ENCODE measurements at places on chromosomes 12 and 14.

GRCh38 chr14:51535443-51536044, 116.2 kb upstream of the FRMD6 start:
- DNase-seq, result no peak

GRCh38 chr12:26734510-26735248, 98.3 kb downstream of the ITPR2 start:
- no peak for DNase-seq

DNA sequence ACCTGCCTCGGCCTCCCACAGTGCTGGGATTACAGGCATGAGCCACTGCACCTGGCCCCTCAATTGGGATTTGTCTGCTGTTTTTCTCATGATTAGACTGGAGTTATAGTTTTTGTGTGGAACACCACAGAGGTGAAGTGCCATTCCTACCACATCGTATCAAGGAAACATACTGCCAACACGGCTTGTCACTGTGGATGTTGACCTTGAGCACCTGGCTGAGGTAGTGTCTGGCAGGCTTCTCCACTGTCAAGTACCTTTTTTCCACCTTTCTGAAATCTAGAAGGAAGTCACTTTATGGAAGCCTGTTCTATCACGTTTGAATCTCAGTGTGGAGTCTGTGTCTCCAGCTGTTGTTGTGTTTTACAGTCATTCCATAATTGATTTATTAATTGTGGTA, 21.4 kb upstream of the SEL1L start:
- DNase-seq, result no peak

DNA sequence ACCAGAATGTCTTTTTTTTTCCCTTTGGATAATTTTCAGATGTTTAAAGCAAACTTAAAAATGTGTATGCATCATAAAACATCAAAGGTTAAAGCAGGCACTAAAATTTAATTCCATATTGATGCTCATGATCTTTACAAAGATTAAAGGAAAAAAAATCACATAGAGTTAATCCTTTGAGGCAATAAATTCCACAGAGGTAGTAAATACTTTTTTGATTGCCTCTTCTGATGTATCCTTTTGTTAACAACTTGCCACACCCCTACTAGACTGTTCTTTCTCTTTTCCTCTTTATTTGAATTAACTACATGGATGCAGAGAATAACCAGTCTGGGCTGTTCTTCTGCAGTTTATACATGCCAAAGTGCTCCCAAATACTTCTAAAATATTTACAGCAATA, 45.2 kb upstream of the KCNJ8 start:
- DNase-seq, result no peak

DNA sequence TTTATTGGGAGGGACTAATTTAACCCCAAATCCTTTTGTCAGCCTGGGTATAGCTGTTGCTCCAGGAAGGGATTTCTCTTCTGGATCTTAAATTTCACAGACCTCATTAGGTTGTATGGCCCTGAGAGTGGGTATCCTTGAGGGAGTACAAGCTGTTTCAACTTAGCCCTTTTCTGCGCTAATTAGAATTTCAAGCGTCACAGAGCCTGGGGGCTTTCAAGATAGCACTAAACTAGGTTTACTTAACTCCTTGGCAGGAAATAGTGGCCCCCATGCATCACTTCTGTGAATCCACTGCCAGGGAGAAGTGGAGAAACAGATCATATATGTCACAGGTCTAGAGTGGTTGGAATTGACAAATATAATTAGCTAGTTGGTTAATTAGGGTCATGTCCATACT, 5.9 kb upstream of the PDE1B start:
- DNase-seq, result no peak

- DNase-seq, result no peak
Observed at GRCh38 chr12:65868878-65869277, 44.6 kb downstream of the HMGA2 start.

GRCh38 chr12:95102916-95103671, 29.7 kb upstream of the NR2C1 start:
- DNase-seq, result peak; percentile 94

DNA sequence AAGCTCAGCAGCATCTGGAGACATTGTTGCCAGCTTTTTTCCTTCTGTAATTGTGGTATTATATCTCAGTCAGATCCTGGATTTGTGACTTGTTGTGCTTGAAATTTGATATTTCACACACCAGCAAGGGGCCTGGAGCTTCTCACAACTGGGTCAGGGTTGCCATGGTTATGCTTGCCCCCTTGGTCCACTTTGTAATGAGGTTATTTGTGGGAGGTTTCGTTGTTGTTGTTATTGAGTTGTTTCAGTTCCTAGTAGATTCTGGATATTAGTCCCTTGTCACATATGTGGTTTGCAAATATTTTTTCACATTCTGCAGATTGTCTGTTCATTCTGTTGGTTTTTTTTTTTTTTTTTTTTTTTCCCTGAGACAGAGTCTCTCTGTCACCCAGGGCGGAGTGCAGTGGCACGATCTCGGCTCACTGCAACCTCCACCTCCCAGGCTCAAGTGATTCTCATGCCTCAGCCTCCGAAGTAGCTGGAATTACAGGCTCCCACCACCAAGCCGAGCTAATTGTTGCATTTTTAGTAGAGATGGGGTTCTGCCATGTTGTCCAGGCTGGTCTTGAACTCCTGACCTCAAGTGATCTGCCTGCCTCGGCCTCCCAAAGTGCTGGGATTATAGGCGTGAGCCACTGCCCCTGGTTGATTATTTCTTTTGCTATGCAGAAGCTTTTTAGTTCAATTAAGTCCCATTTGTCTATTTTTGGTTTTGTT, 80.6 kb upstream of the ETV6 start:
- DNase-seq, result no peak

DNA sequence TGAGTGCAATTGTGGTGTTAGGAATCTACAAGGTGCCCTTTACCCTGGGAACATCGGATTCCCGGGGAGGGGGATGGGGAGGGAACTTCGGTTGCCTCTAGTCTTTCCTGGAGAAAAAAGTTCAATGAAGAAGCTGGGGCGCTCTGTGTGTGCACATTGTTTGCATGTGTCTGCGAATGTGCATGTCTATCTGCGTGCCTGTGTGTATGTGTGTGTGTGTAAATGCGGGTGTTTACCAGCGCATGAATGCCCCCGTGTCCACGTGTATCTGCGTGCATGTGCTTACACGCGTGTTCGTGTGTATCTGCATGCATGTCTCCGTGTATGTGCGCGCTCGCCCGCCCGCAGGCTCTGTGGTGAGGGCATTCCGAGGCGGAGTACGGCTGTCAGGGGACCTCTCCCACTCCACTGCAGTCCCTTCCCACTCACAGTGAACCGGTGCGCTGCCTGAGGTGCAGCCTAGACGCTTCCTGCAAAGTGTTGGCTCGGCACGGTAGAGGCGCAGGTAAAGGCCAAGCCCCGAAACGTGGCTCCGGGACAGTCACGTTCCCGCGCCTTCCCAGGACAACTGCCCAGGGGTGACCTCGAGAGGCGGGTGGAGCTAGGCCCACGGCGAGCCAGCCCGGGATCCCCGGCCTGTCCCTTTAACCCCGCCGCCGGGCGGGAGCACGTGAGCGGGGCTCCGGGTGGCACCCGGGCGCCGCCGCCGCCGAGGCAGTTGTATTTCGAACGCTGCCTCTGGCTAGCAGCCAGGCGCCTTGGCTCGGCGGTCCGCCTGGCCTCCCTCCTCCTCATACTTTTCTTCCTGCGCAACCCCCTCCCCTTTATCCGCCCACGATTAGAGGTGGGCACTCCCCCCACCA, 539 bp upstream of the HMGA2 start:
- peak; percentile 91 for DNase-seq

DNA sequence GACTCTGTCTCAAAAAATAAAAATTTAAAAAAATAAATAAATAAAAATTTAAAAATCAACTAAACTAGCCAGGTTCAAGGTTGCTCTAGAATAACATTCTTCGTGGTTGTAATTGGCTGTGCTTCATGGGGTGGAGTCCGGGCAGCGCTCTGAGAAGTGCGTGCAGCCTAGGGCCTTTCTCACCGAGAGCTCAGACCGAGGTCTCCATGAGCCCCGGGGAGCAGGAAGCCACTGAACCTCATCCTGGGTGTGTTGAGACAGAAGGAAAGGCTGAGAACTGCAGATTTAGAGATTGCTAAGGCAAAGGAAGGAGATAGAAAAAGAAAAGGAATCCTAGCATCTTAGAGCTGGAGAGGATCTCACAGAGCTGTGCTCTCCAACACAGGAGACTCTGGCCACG, 14.7 kb downstream of the P2RX4 start:
- no peak for DNase-seq

- DNase-seq, result no peak
Observed at GRCh38 chr14:76863724-76864407, 37.7 kb downstream of the LRRC74A start.

GRCh38 chr12:80979251-80979650, 41.5 kb upstream of the LIN7A start:
- DNase-seq, result no peak

DNA sequence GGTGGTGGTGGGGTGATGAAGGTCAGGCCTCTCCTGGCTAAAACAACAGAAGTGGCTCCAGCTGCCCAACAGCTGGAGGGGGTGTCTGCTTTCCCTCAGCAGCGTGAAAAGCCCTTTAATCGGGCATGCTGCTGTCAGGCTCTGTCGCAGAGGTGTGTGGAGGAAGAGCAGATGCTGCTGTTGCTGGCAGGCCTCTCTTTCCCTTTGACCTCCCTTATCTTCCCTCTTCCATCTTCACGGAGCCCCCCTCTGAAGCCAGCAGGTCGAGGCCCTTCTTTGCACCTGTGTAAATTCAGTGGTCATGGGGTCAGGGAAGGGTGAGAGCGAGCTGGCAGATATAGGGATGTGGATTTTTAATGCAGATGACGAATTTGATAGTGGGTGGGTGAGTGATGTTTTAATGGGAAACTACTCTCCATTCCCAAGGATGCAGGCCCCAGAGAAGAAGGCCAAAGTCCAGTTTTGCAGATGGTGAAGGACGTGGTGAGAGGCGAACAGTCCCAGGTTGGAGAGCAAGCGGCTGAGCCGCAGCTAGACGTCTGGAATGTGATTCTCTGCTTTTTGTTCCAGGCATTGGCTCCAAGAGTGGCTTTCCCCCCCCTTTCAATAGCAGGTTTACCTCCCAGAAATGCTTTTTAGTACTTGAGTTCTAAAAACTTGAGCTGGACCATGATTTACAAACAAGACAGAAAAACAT, 64.0 kb downstream of the SMOC1 start:
- DNase-seq, result no peak

GRCh38 chr12:46164186-46164761, 104.6 kb downstream of the SLC38A1 start:
- no peak for DNase-seq

GRCh38 chr14:99576761-99577705, 27.0 kb downstream of the CCDC85C start:
- no peak for DNase-seq

DNA sequence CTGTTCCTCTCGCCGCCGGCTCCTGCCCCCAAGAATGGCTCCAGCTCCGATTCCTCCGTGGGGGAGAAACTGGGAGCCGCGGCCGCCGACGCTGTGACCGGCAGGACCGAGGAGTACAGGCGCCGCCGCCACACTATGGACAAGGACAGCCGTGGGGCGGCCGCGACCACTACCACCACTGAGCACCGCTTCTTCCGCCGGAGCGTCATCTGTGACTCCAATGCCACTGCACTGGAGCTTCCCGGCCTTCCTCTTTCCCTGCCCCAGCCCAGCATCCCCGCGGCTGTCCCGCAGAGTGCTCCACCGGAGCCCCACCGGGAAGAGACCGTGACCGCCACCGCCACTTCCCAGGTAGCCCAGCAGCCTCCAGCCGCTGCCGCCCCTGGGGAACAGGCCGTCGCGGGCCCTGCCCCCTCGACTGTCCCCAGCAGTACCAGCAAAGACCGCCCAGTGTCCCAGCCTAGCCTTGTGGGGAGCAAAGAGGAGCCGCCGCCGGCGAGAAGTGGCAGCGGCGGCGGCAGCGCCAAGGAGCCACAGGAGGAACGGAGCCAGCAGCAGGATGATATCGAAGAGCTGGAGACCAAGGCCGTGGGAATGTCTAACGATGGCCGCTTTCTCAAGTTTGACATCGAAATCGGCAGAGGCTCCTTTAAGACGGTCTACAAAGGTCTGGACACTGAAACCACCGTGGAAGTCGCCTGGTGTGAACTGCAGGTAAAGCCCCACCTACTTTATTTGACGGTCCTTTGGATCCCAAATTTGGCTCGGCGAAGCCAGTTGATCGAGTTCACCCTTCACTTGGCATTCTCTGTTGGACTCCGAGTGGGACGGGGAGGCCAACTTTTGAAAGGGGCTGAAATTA, 1.5 kb downstream of the WNK1 start:
- peak; percentile 45 for DNase-seq

DNA sequence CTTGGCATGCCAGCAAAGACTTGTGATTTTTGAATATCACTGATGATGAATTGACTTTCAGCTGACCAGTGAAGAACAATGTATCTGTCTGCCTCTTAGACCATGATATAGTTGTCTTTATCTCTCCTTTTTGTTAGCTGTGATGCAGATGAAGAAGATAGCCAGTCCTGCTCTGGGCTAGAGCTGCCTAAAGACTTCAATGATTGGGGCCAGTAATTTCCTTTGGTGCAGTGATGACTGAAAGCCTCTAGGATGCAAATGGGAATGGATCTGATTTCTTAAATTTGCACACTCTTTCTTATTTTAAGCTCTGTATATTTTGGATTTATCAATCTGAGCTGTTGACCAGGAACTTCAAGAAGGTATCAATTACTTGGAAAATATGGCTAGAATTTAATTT, at the start of gene TAS2R9:
TSS of gene TAS2R9 (minus strand) at position 101 of the 400 bp plus-strand sequence. CDS start at position 8, 93 bp downstream.
- no peak for DNase-seq

- peak; percentile 44 for DNase-seq
Observed at GRCh38 chr12:116538076-116538591, 21.0 kb upstream of the MAP1LC3B2 start.

DNA sequence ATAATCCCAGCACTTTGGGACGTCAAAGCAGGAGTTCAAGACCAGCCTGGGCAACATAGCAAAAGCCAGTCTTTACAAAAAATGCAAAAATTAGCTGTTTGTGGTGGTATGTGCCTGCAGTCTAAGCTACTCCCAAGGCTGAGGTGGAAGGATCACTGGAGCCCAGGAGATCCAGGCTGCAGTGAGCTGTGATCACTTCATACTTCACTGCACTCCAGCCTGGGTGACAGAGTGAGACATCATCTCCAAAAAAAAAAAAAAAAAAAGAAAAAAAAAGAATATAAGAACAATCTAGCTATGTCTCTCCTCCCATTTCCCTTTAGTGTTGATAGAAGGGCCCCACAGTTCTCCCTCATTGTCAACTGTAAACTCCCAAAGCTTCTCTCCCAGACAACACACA, 3.5 kb upstream of the BCAT1 start:
- no peak for DNase-seq

GRCh38 chr14:71651228-71651627, 281.0 kb upstream of the RGS6 start:
- DNase-seq, result no peak

DNA sequence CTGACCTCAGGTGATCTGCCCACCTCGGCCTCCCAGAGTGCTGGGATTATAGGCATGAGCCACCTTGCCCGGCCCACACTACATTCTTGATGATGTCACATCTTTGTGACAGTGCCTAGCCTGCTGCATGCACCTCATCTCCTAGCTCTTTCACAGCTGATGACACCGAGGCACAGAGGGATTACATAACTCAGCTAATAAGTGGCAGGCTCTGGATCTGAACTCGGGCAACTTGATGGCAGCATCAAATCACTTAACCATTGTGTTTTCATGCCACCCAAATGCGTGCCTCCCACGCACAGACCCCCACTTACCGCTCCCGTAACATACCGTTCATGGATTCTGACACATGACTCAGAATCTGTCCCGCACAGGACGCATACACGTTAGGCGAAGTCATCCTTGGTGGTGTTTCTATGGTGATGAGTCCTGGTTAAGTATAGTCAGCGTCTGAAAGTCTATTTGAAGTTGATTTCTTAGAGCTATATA, 7.4 kb downstream of the TMEM120B start:
- DNase-seq, result peak; percentile 80

Measured in Caki2 (cell line).